Suppressor macrophage (primary cell): ENCODE measurements at places on chromosomes 2 and 18.
A peak's percentile ranks its signal among the peaks of the same experiment; 100 is the strongest.

GRCh38 chr2:98134172-98135005 is 47.4 kb downstream of the VWA3B start:
- peak; percentile 90 for DNase-seq

GRCh38 chr2:79985571-79985970 is 319.0 kb downstream of the LRRTM1 start:
- DNase-seq, result no peak

DNA sequence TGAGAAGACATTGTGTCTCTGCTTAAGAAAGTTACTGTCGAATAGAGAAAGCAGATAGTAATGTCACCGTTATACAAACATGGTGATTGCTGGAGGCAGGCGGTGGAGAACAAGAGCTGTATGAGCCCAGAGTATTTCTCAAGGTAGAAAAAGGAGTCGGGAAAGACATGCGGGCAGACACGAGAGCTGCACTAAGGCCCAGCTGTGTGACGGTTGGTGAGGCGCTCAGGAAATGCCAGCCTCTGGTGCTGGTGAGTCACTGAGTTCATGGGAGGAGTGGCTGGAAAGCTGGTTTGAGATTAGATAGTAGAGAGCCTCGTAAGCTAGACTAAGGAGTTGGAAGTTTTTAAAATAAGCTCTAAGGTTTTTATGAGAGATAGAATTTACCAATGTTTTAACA is 390.9 kb upstream of the TRIB2 start:
- DNase-seq, result peak; percentile 42

DNA sequence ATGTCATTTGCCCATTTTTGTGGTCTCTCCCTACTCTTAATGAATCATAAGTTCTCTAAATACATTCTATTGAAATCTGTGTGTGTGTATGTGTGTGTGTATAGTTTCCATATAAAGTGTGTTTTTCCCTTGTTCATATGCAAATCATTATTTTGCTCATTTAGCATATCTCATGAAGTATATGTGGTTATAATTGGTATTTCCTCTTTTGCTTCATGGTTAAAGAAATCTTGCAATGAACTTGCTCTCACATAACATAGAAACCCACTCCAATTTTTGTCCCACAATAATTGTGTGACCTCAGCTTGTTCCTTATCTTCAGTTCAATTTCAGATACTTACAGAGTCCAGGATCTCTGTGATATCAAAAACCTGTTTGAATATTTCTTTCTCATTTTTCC is 1.2 kb downstream of the CPO start:
- no peak for DNase-seq

DNA sequence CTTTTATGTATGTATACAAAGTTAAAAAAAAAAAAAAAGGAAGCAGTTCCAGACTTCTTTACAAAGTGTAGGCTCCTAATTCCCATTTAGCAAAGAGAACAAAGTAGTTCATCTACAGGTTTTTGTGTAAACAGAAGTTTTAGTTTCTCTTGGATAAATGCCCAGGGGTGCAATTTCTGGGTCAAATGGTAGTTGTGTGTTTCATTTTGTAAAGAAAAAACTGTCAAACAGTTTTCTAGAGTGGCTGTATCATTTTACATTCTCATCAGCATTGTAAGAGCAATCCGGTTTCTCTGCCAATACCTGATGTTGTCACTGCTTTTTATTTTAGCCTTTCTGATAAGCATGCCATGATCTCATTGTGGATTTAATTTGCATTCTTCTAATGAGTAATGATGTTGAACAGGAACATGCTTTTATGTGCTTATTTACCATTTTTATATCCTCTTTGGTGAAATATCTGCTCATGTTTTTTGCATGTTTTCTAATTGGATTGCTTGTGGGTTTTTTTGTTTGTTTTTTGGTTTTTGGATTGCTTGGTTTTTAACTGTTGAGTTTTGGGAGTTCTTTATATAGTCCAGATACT is 16.6 kb upstream of the PSME4 start:
- no peak for DNase-seq

- peak; percentile 19 for DNase-seq
Observed at GRCh38 chr2:9629222-9630116, 1.3 kb downstream of the YWHAQ start.
